ENCODE measurements at places on chromosomes 6 and 20. TPM values are rescaled to one million over a fixed set of nuclear protein-coding genes. Genes with fewer than 3 reads are reported as not detected.

Gene PLCB4
- total RNA-seq: not detected

Gene TAF11
- total RNA-seq: 28.5 TPM

Gene RHAG
- total RNA-seq: not detected

Gene STMND1
- not detected for total RNA-seq

Gene BPI
- total RNA-seq: not detected

Gene ZNF217
- 92.6 TPM for total RNA-seq

Gene SIRPB1
- 1.3 TPM for total RNA-seq

Gene TNFRSF6B
- not detected for total RNA-seq

Gene FOXA2
- total RNA-seq: not detected

Gene TAP2
- 135 TPM for total RNA-seq

Gene PTCRA
- total RNA-seq: not detected

Gene HMGCLL1
- total RNA-seq: not detected

Gene PPP1R3G
- total RNA-seq: 0.24 TPM

Gene TNFAIP3
- 92.2 TPM for total RNA-seq

Gene HCRTR2
- not detected for total RNA-seq

Gene DCDC2
- total RNA-seq: not detected

Gene CDC40
- 52.4 TPM for total RNA-seq

Gene PXT1
- total RNA-seq: 0.52 TPM

Gene FUCA2
- total RNA-seq: 8.8 TPM

Gene BHLHE23
- total RNA-seq: not detected

Gene L3MBTL1
- total RNA-seq: 35.7 TPM

Gene PDYN
- not detected for total RNA-seq

Gene THBS2
- not detected for total RNA-seq

Gene MAS1L
- total RNA-seq: not detected

Gene PACRG
- total RNA-seq: not detected

Gene PRSS35
- total RNA-seq: not detected

Gene CRISP3
- not detected for total RNA-seq

Gene PREX1
- total RNA-seq: 99.4 TPM

Gene TULP4
- 90.0 TPM for total RNA-seq

Gene VSX1
- not detected for total RNA-seq

Gene ANKRD6
- 15.0 TPM for total RNA-seq

Gene MYL9
- total RNA-seq: 3.8 TPM

Gene PEX3
- total RNA-seq: 31.1 TPM

Gene MLN
- not detected for total RNA-seq

Gene TSBP1
- not detected for total RNA-seq

Gene GJA1
- total RNA-seq: not detected

Gene EEF1A2
- 2.2 TPM for total RNA-seq

Gene KCTD20
- 44.3 TPM for total RNA-seq

All from B cell (primary cell).